ENCODE measurements at places on chromosomes 5 and 9.

DNA sequence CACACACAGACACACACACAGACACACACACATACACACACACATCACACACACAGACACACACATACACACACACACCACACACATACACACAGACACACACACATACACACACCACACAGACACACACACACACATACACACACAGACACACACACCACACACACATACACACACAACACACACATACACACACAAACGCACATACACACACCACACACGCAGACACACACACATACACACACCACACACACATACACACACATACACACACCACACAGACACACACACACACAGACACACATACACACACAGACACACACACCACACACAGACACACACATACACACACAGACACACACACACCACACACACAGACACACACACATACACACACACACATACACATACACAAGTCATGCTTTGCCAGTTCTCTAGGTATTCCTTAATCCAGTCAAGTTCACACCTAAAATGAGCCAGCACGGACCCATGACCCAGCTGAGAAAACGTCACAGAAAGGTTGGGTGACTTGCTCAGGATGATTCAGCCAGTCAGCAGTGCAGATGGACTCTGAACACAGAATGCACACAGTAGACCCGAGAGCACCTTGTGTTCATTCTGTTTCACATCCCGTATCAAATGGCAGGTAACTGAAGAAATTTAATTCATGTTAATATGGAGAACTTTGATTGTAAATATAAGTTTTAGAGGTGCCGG, 746.4 kb downstream of the MTRR start:
- no peak for DNase-seq

DNA sequence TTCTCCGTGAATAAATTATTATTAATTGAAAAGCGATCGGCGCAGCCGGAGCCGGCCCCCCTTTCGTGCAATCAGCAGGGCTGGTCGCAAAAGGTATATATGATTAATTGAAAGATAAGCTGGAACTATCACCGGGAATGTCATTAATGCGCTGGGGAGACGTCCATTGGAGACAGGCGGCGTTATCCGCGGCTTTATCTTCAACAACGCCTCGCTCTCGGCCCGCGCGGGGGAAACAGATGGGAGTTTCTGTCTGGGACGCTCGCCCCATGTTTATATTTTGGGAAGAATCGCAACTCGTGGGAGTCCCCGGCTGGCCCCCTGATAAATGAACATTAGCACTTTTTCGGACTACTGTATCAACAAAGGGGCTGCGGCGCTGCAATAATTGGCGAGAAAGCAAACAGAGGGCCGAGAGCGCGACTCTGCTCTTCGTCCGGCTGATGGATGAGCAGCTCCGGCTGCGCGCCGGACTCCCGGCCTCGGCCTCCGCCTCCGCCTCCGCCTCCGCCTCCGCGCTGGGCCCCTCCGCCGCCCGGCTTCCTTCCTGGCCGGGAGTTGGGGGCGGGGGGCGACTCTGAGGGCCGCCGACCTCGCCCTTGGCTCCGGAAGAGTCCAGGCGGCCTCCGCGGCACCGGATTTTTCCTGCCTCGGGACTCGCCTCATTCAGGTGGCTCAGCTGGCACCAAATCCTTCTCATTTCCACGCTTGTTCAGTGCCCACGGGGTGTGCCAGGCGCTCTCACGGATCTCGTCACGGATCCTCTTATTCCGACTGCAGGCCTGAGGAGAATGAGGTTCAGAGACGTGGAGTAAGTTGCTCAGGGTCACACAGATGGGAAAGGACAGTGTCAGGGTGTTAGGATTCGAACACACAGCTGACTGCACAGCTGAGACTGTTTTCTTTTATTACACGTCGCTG, 3.6 kb upstream of the NKX2-5 start:
- no peak for DNase-seq

DNA sequence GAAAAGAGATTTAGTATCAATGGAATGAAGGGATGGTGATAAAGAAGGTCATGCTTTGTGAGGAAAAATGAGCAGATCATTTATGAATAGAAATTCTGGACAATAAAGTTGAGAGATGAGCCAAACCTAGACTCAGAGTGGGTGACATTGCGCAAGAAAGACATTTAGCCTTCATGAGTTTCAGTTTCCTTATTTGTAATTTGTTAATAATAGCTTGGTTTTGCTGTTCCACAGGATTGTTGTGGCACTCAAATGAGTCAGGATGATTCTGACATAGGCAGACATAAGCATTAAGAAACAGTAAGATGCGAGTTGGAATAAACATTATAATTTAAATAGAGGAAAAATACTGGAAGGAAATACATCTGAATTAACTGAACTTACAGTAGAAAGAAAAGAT, 34.8 kb downstream of the ITGA2 start:
- DNase-seq, result no peak

DNA sequence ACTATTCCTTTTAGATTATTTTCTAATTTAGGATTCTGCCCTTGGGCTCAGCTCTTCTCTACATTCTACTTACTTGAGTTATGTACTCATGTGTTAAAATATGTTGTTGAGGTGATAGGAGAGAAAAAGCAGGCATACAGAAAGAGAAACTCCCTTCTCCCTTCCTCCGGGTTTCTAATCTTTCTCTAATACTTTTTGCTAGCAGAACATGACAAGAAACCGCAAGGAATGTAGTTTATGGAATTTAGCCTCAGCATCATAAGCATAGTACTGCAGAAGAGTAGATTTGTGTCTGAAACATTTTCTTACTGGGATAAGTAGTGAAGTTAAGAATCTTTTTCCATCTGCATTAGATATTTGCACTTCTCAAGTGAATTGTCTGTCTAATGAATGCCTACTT, 139.5 kb upstream of the CYLC2 start:
- DNase-seq, result no peak

GRCh38 chr9:8732367-8733075, 932.9 kb upstream of the DMAC1 start:
- no peak for DNase-seq

GRCh38 chr9:90737742-90738141, 63.9 kb upstream of the SYK start:
- DNase-seq, result no peak

DNA sequence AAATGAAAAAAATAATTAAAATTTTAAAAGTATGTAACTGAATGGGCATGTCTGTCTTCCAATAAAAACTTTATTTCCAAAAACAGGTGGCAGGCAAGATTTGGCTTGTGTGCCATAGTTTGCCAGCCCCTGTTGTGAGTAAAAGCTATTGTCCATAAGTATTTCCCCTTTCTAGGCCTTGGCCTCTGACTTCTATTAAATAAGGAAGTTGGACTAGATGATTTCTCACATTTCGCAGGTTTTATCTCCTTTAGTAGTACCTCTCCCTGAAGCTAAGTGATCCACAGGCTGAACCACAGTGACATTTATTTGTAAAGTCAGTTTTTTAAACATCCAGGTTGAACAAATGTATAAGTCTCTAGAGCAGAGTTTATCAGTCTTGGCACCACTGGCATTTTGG, 41.3 kb downstream of the RECK start:
- DNase-seq, result no peak

DNA sequence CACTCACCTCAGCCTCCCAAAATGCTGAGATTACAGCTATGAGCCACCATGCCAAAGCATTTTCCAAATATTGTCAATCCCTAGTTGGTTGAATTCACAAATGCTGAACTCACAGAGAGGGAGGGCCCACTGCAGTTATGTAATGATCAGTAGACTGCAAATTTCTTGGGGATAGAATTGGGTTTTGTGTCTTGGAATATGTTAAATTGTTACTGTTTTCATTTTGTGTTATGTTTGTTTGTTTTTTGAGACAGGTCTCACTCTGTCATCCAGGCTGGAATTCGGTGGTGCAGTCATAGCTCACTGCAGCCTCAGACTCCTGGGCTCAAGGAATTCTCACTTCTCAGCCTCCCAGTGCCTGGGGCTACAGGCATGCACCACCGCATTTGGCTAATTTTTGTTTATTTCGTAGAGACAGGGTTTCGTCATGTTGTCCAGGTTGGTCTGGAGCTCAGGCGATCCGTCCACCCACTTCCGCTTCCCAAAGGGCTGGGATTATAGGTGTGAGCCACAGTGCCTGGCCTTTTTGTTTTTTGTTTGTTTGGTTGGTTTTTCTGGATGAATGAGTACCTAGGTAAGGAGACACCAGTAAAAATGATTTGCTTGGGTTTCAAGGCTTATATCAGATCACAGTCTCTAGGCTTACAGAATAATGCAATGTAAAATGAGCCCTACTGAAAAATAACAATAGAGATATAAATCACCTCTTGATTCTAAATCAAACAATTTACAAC, 31.5 kb upstream of the LMNB1 start:
- DNase-seq, result no peak
